CD4-positive, CD25-positive, alpha-beta regulatory T cell (primary cell): ENCODE measurements at places on chromosomes 16 and 17. TPM values are rescaled to one million over a fixed set of nuclear protein-coding genes. Genes with fewer than 3 reads are reported as not detected.
A peak's percentile ranks its signal among the peaks of the same experiment; 100 is the strongest.

Gene SPOP
- 66.3 TPM for total RNA-seq

Gene TMEM204
- 25.8 TPM for total RNA-seq

Gene UBB
- 953 TPM for total RNA-seq

Gene RABEP2
- total RNA-seq, result 28.2 TPM

Gene PYY
- not detected for total RNA-seq

Gene EVI2B
- 132 TPM for total RNA-seq

Gene TBC1D3D
- total RNA-seq, result 7.4 TPM

Gene CYB5D1
- total RNA-seq, result 11.8 TPM

DNA sequence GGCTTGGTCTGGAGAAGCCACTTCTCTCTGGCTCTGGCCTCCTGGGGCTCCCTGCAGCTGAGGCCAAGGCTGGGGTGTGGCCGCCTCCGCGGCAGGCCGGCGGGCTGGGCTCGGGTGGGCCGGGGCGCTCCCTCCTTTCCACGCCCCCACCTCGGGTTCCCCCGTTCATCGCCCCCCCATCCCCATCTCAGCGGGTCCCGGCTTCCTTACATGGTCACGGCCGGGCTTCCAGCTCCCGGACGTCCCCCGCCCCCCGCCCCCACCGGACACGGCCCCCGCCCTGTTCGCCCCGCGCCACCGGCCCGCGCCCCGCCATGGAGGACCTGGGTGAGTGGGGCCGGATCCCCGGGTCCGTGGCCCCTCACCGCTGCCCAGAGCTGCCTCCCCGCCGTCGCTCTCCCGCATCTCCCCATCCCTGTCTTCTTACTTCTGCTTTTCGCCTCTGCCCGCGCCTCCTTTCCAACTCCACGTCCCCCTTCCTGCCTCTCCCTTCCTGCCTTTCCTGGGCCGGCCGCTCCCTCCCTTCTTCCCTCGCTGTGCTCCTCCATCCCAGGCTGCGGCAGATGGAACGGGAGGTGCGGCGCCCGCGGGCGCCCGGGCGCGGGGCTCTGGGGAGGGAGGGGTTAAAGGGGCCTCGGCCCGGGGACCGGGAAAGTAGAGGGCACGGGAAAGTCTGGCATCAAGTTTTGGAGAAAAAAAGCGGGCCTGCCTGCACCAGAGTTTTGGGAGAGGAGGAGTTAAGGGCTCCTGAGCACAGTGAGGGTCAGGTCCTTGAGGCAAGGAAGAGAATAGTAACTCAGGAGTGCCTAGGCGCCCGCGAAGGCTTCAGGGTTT is at the start of gene TGFB1I1:
Gene TGFB1I1, plus strand, starts transcription at position 278 of the 834 bp plus-strand sequence. Its CDS starts 37 bp downstream, at position 315.
- no peak for DNase-seq

GRCh38 chr17:68195667-68196393 is 52.0 kb upstream of the AMZ2 start:
- DNase-seq, result no peak

GRCh38 chr16:69111216-69111875 is 5.9 kb downstream of the HAS3 start:
- DNase-seq, result no peak

GRCh38 chr17:46874906-46875305 is 23.5 kb downstream of the WNT9B start:
- DNase-seq, result no peak

GRCh38 chr17:35448214-35448898 is at the start of gene SLFN13:
Gene SLFN13 (minus strand): TSS chr17:35448766. CDS start chr17:35445680, 3,086 bp downstream.
- DNase-seq, result peak; percentile 73

- DNase-seq, result no peak
Observed at GRCh38 chr16:2296661-2297505, 29.0 kb upstream of the RNPS1 start.

DNA sequence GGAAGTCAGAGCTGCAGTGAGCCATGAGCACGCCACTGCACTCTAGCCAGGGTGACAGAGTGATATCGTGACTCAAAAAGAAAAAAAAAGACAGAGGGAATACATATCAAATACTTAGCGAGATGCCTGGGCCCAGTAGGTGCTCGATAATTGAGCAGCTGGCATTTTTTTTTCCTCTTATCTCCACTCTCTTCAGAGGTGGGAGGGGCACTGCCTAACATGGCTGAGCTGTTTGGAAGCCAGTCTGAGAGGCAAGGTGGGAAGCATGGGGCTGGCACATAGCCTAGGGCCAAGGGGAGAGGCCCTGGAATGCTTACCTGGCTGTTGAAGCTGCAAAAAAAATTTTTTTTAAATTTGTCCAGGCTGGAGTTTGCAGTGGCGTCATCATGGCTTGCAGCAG is 38.4 kb downstream of the HIC1 start:
- no peak for DNase-seq

- DNase-seq, result no peak
Observed at GRCh38 chr16:67673712-67674580, 7.3 kb downstream of the C16orf86 start.

DNA sequence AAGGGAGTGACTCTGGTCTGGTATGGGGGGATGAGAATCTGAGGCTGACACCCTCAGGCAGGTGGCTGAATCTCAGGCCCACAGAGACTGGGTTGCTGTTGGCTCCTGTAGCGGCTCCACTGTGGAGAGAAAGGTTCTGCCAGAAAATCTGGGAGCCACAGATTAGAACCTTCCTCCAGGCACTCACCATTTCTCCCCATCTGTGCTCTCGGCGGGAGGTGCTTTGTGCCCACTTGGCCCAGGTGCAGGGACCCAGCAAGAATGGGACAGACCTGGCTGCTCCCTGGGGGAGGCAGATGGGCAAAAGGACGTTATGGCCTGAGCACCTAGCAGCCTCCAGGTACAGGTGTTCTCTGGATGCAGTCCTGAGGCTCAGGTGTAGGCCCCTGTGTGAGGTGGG is 20.1 kb downstream of the RAB11FIP3 start:
- no peak for DNase-seq

DNA sequence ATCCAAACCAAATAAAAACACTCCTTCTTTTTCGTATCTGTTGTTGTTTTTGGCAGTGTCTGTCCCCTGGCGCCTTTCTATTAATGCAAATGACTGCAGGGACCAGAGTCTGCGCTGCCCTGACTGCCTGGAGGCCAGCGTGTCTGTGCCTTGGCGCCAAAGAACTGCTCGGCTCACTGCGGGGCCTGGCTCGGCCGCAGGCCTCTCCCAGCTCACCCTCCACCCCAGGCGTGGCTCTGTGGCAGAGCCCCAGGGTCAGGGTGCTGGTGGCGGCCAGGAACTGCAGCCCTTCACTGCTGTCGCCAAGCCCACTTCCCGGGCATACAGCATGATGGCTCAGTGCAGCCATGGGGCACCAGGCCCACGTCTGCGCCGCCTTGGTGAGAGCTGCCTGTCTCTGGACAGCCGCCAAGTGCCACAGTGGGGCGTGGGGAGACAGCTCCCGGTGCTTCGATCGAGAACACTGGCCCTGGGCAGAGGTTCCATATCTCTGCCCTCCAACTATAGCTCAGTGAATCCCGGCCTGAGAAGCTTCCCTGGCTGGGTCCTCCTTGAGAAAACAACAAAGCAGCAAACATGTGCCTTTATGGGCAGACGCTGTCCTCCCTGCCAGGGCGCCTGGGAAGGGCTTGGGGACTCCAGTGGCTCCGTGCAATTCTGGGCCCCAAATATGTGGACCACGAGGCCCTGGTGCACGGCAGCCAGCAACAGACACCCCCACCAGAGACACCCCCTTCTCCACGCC is 11.1 kb downstream of the CANT1 start:
- DNase-seq, result no peak

DNA sequence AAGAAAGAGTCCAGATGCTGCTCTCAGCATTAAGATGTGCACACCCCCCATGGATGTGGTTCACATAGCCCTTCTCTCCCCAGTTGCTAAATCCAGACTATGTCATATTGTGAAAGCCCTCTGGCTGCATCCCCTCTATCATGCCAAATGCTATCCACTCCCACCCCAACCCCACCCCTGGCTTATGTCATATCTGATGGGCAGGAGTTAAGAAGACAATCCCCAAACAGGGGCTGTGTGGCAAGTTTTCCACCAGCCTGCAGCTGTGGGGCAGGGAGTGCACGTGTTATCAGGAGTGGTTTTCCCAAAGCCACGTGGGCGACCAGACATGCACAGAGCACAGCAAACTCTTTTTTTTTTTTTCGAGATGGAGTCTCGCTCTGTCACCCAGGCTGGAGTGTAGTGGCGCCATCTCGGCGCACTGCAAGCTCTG is 10.0 kb downstream of the FAM117A start:
- DNase-seq, result no peak

- DNase-seq, result no peak
Observed at GRCh38 chr17:30267625-30268024, 24.1 kb downstream of the BLMH start.

DNA sequence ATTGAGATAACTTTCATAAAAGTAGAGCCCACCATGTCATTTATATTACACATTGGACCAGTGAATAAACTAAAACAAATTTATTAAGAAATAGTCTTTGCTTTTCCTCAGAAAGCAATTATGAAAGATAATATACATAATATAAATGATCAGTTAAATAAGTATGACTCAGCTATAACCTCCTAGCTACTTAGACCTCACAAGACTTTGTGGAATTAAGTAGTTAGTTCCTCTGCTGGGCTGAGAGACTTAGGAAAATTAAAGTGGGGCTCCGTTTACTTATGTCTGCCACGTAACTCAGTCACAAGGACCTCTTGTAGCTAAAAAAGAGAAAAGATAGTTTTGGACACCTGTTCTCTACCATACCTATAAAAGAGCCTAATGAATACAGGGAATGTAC is 76.9 kb downstream of the MRTFB start:
- DNase-seq, result no peak

GRCh38 chr17:8443756-8444155 is 8.1 kb downstream of the NDEL1 start:
- no peak for DNase-seq

GRCh38 chr16:54236773-54237172 is 49.8 kb downstream of the IRX3 start:
- DNase-seq, result no peak

- DNase-seq, result no peak
Observed at GRCh38 chr16:88747588-88748301, 37.3 kb downstream of the PIEZO1 start.

GRCh38 chr17:40510328-40510648 is 8.9 kb upstream of the TNS4 start:
- DNase-seq, result no peak

- DNase-seq, result no peak
Observed at GRCh38 chr16:53704445-53704813, 473 bp downstream of the FTO start.

GRCh38 chr17:3482852-3483251 is 7.1 kb downstream of the ASPA start:
- no peak for DNase-seq

- DNase-seq, result no peak
Observed at GRCh38 chr17:32903774-32904673, 23.9 kb upstream of the TMEM98 start.

GRCh38 chr16:79767421-79768275 is 167.1 kb upstream of the MAF start:
- no peak for DNase-seq

DNA sequence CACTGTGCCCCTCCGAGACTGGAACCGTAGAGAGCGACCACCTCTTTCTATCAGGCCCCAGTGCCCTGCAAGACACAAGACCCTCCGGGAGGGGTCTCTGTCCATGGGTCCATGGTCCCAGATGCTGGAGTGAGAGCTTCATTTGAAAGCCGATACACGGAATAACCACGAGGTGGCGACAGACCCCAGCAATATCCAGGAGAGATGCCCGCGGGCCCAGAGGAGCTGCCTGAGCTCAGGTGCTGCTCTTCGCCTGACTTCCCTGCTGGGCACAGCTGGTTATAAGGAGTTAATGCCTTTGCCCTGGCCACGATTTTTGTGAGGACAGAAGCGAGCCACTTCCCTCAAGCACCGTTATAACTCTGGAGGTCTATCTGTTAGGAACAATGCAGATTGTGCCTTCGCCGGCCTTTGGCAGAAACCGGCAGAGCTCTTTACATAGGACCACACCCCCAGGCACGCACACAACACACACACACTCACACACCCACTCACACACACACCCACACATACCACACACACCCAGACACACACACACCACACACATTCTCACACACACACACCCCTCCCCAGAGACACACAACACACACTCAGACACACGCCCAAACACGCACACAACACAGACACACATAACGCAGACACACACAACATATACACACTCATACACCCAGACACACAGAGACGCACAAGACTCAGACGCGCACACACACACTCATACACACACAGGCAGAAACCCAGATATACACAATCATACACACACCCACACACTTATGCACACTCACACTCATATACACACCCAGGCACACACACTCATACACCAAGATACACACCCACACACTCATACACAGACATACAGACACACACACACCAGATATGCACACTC is 436.4 kb downstream of the SOX9 start:
- peak; percentile 18 for DNase-seq

DNA sequence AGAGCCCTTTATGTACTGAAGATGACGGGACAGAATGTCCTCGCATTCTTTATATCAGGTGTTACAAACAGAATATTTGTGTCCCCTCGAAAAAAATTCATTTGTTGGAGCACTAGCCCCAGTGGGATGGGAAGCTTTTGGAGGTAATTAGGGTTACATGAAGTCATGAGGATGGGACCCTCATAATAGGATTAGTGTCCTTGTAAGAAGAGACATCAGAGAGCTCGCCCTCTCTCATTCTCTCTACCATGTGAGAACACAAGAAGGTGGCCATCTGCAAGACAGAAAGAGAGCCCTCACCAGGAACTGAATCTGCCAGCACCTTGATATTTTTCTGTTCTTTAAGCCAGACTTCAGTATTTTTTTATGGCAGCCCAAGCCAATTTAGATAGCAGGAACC is 72.4 kb downstream of the SLC39A11 start:
- no peak for DNase-seq

GRCh38 chr17:62703261-62703775 is 75.8 kb downstream of the MRC2 start:
- no peak for DNase-seq

DNA sequence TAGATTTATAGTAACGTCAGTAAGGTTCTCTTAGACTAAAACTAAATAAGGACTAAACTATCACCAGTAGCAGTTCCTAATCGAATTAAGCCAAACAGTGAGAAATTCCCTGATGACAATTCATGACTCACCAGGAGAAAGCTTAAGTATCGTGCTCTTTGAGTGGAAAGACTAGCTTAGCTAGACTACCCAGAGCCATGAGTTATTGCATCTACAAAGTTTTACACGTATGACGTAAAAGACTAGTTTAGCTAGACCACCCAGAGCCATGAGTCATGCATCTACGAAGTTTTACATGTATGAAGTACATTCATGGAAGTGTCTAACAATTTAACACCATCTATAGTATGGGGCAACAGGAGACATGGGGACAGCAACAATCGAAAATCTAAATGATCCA is 36.6 kb downstream of the UBE2G1 start:
- DNase-seq, result no peak

DNA sequence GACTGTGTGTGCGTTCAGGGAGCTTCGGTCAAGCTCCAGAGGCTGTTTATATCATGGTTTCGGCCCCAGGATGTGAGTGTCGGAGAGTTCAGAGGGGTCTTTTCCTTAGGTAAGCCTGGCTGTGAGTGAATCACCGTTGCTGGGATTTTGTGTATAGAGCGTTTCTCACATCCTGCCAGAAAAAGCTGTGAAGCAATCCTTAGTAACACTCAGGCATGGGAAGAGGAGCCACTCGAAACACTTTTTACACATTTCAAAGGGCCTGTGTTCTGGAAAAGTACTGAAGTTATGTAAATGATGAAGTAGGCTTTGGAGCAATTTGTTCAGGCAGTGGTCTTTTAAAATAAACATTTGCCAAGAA is 662 bp downstream of the PGS1 start:
- DNase-seq, result no peak
